8988T (cell line): ENCODE measurements at places on chromosomes 6 and 20.

DNA sequence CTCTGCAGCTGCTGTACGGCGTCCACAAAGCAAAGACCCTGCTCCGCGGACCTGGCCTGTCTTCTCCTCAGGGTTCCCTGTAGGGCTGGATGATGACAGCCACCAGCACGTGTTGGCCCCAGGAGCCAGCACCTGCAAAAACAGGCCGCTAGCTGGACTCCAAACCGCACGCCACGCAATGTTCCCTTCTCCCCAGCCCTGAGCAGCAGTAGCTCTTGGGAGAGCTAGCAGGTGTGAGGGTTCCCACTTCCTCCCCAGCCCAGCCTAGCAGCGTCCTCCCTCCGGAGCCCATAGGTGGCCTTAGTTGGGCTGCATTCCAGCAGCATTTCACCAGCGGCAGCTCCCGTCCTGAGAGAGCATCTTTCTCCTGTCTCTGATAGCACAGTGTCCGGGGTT lies 42.3 kb downstream of the DACT2 start:
- DNase-seq: no peak

- no peak for DNase-seq
Measured at GRCh38 chr6:169934699-169935347, 183.4 kb downstream of the ERMARD start.

GRCh38 chr6:40550202-40551101 lies 36.7 kb downstream of the LRFN2 start:
- no peak for DNase-seq

DNA sequence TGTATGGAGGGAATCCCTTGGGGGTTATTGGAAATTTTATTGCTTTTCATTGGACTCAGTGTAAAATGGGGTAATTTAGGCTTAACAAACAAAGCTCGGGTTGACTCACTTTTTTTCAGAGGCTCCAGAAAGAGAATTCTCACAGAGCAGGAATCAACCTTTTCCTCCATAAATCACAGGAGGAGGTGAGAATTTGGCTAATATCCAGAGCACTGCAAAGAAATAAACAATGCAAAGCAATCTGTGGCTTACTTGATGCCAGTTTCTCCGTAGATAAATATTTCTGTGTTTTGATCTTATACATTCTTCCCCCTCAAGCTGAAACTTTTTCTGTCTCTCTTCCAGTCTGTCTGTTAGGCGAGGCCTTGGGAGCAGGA lies 176.6 kb downstream of the TSHZ2 start:
- no peak for DNase-seq

DNA sequence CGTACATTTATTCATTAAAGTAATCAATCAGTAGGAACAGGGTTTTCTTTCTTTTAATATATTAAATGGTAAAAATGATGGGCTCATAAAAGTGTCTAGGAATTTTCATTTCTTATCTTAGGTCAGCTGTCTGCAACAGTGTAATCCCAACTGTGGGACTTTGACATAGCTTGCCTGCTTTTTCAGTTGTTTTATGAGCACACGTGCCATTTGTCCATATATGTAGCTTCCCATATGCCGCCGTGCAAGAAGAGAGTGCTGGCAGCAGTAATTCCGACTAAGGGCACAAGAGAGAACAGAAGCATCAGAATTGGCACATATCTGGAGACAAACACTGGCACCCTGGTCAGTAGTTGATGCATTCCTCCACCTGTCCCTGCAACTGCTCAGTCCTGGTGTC lies 20.9 kb upstream of the EEF1E1 start:
- no peak for DNase-seq

DNA sequence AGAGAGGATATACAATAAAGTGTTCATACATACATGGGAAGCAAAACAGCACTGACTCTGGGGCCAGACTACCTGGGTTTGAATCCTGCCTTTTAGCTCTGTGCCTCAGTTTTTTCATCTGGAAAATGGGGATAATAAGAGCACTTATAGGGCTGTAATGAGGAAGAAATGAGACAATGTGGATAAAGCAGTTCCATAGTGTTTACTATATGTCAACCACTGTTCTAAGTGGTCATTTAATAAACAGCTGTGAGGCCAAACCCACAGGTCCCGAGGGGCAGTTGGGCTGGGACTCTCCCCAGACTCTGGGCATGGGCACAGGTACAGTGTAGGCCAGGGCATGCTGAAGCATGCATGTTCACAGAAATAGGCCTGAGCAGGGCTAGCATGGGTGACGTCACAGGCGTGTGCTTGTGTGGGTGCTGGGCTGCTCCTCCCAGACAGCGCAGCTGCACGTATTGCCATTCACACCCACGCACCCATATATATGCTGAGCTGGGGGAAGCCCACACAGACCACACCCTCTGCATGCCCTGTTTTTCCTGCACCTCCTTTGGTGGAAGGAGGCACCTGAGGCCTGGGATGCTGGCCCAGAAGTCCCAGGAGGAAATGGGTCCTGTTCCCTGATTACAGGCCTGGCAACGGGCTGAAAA lies 3.5 kb upstream of the PLCG1 start:
- DNase-seq: no peak

DNA sequence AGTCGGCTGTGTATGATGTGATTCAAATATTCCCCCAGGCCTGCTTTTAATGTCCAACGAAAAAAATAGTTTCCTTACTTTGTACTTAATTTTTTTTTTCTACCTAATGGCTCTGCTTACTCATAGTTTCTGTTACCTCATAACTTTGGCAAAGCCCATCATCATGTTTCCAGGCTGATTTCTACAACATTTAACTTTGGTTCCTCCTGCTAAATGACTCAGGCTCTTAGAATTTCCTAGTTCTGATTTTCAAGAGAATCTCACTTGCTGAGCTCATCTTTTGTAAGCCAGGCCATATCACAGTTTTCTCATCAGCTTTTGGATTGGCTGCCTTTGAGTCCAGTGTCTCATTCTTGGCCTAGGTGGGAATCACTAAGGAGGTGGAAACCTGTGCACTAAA lies 323.1 kb downstream of the HDGFL1 start:
- no peak for DNase-seq
